CD4-positive, alpha-beta T cell treated with Interleukin-12 subunit alpha and Interleukin-12 subunit beta, for 1 hour (primary cell): ENCODE measurements at places on chromosomes 2 and 18.

DNA sequence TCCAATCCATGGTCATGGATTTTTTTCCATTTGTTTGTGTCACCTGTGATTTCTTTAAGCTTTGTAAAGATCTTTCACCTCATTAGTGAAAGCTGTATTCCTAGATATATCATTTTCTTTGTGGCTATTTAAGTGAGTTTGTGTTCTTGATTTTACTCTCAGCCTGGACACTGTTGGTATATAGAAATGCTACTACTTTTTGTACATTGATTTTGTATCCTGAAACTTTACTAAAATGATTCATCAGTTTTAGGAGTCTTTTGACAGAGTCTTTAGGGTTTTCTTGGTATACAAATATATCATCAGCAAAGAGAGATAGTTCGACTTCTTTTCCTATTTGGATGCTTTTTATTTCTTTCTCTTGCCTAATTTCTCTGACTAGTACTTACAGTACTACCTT lies 12.3 kb downstream of the GKN2 start:
- no peak for DNase-seq

- no peak for DNase-seq
Observed at GRCh38 chr2:163751696-163752095, 15.9 kb upstream of the FIGN start.

DNA sequence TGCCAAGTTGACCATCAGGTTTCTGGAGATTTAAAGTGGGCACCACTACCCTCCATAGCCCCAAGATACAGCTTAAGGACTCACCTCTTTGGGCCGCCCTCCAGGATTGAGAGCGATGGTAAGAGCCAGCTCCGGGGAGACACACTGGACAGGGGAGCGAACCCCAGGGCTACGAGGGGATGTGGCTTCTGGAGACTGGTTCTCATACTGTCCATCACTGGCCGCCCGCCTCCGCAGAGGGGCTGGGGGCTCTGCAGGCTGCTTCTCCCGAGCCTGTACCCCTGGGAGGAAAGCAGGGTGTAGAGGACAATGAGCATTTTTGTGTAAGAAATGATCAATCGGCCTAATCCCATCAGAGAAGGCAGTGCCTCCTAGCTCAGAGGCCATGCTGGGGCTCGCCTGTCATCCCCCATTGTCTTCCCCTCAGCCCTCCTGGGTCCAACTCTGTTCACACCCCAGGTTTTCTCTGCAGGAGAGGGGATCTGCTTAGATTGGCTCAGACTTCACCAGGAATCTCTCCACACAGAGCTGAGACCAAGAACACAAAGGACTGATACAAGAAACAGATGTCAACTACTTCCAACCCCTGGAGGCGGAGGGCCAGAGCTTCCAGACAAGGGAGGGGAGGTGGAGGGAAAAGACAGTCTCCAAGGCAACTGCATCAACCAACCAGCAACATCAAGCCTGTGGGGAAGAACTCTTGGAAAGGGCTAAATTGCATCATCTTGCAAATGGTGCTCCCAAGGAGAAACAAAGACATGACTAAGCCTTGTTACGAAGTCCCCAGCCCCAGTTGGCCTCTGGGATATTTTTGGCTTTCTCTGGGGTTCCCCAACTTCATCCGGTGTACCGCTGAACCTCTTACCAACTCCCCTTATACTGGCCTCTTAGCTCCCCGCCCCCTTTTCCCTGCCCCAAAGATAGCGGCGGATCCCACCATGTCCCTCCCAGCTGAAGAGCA lies 166.6 kb downstream of the TNS1 start:
- no peak for DNase-seq

DNA sequence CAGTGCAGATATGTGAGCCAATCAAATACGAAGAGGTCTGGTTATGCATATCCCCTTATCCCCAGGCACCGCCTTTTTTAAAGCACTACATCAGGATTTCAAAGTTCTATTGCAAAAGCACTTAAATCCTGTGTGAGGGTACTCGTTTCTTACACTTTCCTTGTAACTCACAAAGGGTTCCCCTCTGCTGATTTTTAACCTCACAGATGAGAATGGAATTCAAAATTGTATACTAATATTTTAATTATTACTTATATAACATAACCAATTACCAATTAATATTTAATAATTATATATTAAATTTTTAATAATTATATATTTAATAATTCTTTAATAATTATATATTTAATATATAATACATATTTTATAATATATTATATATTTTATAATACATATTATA lies 126.2 kb upstream of the MAPRE2 start:
- DNase-seq = no peak

- no peak for DNase-seq
Observed at GRCh38 chr2:238423561-238424312, 3.0 kb upstream of the ASB1 start.

GRCh38 chr18:9333441-9334328 lies 888 bp upstream of the TWSG1 start:
- no peak for DNase-seq
